ENCODE measurements at places on chromosomes 2 and 18.

DNA sequence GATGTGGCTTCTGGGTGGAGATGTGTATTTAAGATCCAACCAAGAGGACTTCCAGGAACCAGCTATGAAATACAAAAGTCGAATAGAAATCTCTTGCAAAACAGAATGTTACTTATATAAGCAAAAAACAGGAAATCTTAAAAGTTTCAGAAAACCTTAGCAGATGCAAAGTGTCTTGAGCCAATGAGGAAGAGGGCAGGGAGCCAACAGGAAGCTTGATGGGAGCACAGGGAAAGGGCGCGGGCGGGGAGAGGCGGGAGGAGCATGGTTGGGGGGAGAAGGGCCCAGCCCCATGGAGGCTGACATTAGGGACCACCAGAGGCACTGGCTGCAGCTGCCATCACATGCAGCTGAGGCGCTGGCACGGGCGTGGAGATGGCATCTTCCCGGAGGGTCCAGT lies 203.3 kb downstream of the SNTG2 start:
- no peak for DNase-seq

- DNase-seq = no peak
Observed at GRCh38 chr2:230762317-230762896, 49.8 kb downstream of the CAB39 start.

DNA sequence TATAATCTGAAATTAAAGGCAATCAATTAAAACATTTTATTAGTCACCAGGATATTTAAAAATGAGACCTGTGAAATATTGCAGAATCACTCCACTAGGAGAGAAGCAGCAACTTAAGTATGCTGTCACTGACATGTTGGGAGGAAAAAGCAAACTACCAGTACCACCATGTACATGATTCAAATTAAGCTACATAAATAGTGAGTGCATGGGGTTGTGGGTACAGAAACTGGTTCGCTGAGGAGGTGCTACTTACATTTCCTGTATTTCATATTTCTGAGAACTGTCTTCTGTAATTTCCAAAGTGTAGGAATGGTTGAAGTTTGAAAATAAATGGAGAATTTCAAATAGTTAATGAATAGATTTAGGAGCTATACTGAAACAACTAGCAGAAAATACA lies 7.9 kb upstream of the NR4A2 start:
- DNase-seq = no peak

GRCh38 chr2:228956701-228957474 lies 314.2 kb downstream of the PID1 start:
- DNase-seq = no peak

- DNase-seq = no peak
Observed at GRCh38 chr2:209114588-209115240, 309.1 kb upstream of the MAP2 start.

DNA sequence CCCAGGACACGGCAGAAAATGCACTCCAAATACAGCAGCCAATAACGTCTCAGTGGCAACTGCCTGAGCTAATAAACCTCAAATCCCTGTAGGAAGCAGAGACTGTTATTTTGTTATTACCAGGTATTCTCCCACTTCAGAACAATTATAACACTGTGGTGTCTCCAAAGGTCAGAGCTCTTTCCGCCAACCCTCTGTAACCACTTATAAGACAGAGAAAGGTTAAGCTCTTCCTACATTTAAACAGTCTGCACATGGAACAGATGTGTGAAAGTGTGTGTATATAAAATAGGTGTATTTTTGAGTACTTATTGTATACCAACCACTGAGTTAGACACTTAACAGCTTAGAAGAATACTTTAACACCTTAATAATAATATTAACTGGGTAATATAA lies 64.1 kb downstream of the FBXO15 start:
- DNase-seq = no peak

GRCh38 chr2:204892506-204893255 lies 347.4 kb downstream of the PARD3B start:
- DNase-seq = no peak

GRCh38 chr2:59093571-59093970 lies 852.4 kb upstream of the FANCL start:
- DNase-seq = no peak

- DNase-seq = no peak
Observed at GRCh38 chr18:26127786-26128185, 5.9 kb upstream of the PSMA8 start.

DNA sequence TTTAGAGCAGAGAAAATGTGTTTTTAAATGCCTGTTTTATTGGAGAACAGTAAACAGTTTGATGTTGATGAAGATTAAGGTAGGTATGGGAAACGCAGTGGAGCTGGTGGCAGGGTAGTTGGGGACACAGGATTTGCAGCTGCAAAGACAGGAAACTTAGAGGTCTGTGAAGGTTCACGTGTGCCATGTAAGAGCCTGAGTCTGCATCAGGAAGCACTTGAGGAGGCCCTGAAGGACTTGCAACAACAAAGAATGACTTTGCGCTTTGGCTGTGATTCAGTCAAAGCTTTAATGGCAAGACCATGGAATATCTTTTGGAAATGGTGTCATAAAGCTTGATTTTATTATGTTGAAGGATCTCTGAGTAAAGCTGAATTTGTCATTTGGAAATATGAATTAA lies 347.6 kb upstream of the KCNJ3 start:
- DNase-seq = no peak

DNA sequence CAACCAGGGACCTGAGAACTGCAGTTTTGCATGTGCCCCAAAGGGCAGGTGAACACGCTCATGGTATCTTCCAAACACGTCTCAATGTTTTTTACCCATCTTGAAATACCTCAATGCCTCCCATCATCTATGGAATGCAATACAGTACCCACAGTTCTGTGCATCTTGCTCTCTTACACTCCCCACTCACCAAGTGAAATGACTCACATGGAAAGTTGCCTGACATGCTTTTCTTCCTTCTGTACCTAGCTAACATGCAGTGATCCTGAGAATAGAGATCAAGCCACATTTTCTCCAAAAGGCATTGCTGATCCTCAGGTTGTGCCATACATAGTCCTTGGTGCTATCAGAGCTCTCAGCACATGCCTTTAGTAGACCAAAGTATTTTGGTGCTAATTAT lies 373.9 kb downstream of the GPD2 start:
- DNase-seq = no peak

DNA sequence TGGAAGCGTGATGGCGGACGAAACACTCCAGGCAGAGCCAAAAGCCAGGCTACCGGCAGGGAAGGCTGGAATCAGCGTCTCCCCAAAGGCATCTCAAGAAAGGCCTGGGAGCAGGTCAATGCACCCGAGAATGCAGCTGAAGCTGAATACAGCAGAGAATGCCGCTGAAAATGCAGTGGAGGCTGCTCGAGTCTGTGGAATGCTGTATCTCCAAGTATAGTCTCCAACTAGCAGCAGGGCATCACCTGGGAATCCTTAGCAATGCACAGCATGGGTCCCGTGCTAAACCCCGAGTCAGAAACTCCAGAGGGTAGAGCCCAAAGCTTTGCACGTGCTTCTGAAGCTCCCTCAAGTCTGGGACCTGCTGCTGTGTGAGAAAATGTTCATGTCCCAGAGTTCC lies 191.1 kb upstream of the ALKAL2 start:
- no peak for DNase-seq

- no peak for DNase-seq
Observed at GRCh38 chr2:203949228-203949627, 12.7 kb downstream of the ICOS start.

DNA sequence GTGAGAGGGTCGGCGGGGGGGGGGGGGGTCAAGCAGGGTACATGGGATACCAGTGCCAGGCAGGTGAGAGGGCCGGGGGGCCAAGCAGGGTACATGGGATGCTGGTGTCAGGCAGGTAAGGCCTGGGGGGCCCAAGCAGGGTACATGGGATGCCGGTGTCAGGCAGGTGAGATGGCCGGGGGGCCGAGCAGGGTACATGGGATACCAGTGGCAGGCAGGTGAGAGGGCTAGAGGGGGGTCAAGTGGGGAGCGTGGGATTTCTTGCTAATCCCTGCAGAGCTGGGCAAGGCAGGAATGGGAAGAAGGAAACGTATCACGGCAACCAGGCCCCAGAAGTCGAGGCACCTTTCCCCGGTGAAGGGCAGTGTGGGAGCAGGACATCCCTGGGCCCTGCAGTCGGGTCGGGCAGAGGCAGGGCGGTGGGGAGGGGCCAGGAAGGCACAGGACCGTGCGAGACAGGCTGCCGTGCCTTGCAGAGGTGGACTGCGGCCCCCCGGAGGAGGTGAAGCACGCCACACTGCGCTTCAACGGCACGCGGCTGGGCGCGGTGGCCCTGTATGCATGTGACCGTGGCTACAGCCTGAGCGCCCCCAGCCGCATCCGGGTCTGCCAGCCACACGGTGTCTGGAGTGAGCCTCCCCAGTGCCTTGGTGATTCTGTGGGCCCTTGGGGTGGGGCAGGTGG lies 49.3 kb downstream of the MTERF4 start:
- no peak for DNase-seq

- DNase-seq = no peak
Observed at GRCh38 chr18:28767201-28767600, 590.3 kb upstream of the CDH2 start.

All from memory B cell (primary cell).